HT1080 (cell line): ENCODE measurements at places on chromosomes 12 and 14. TPM values are rescaled to one million over a fixed set of nuclear protein-coding genes. Genes with fewer than 3 reads are reported as not detected.

Gene GPR84
- total RNA-seq, result not detected in 2 replicates

Gene KRT6B
- not detected in 2 replicates for total RNA-seq

Gene TMEM119
- 0.03 and 0.23 TPM in 2 replicates for total RNA-seq

Gene GLIPR1L2
- total RNA-seq, result 0.10 and 0.63 TPM in 2 replicates

Gene CD69
- 0.16 TPM in 1 of 2 replicates, not detected in the other for total RNA-seq

Gene ANGEL1
- 3.5 and 6.3 TPM in 2 replicates for total RNA-seq

Gene SLCO1C1
- total RNA-seq, result not detected in 2 replicates

Gene SMOC1
- 0.97 and 1.5 TPM in 2 replicates for total RNA-seq

Gene SYNDIG1L
- total RNA-seq, result not detected in 2 replicates

Gene GDF3
- not detected in 2 replicates for total RNA-seq
